ENCODE measurements at places on chromosomes 6 and 20.

GRCh38 chr6:113854531-113855499 lies 2.3 kb upstream of the MARCKS start:
- no peak for DNase-seq

DNA sequence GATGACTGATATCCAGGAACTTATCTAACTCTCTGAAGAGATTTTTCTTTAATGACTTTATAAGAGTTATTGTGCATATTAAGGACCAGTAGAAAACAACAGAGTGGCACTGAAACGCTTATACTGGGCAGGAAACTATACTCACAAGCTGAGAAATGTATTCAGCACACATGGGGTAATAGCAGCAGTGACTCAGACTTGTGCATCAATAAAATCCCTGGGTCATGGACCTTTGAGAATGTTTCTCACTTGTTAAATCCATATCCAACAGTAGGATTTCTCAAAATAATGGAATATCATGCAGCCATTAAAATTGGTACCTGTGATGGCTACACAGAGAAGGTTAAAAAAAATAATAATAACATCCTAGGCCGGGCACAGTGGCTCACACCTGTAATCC lies 219.5 kb downstream of the BTBD9 start:
- no peak for DNase-seq

DNA sequence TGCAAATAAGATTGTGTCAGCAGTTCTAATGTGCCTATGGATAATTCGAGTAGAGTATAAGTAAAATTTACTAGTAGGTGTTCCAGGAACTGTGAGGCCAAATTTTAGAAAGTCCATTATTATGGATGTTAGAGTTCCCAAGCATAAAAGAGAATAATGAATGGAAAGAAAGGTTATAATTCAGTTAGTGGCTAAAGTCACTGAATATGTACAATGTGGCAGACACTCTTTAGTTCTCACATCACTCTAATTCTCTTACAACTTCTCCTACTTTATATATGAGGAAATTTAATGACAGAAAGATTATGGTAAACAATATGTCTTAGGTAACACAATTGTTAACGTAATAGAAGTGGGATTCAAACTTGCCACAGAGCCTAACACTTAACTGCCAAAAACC lies 75.3 kb downstream of the EYS start:
- DNase-seq = no peak

DNA sequence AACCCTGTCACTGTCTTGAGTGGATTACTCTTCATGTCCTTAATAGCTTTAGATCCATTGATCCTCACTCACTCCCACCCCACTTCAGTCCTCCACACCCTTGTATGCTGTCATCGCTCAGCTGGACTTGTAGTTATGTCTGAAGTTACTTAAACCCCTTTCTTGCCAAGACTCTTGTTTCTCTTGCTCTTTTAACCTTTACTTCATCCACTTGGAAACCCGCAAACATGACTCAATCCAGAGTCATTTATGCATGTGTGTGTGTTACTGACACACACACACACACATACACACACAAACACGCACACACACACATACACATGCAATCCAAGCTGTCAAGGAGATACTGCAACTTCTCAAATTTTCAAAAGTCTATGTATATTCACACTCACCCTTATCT lies 341.8 kb downstream of the SYNE1 start:
- DNase-seq = no peak

DNA sequence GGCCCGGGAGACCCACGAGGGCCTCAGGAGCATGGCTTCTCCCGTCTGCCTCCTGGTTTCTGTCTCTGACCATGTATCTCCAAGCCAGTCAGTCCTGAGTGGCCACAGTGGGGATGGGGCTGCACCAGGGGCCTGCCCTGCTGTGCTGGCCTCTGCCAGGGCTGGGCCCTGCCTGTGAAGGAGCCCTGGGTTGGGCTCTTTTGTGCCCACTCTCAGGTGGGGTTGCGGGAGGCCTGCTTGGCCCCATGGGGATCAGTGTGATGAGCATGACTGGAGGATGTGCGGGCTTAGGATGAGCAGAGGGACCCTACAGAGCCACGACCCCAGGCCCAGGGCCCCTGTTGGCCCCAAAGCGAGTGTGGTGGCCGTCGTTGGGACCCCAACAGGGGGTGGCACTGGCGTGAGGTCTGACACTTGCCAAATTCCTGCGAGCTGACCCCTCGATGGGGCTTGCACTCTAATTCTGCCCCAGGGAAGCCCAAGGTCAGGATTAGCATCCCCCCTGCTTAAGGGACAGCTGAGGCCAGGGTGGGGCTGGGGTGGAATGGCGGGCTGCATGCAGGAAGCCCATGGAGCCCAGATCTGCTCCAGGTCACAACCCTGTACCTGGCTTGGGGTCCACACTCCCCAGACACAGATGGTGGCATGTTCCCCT lies 90.0 kb upstream of the BHLHE23 start:
- DNase-seq = peak; percentile 8

GRCh38 chr20:53774461-53775203 lies 181.0 kb upstream of the ZNF217 start:
- DNase-seq = no peak

DNA sequence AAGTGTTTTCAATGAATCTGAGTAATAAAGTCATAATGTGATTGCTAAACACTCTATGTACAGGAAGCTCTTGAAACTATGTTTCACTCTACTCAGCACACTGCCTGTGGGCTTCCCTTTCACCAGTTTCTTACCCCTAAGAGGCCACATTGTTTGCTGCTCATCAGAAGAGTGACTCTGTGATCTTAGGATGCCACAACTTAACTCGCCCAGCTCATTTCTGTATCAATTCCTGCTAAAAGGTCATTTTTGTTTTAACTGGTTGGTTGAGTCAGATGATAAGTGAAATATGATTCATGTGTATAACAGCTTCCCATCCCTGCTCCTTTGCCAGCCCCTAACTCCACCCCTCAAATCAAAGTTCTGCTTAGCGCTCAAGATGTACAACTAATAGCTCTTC lies 9.8 kb upstream of the NDUFAF4 start:
- peak; percentile 42 for DNase-seq

- DNase-seq = no peak
Observed at GRCh38 chr6:56787209-56787608, 144.5 kb upstream of the DST start.

GRCh38 chr20:10374036-10374435 lies 60.0 kb downstream of the MKKS start:
- no peak for DNase-seq

All from activated naive CD4-positive, alpha-beta T cell treated with anti-CD3 and anti-CD28 coated beads, Interleukin-2, amount 50 U/mL, for 16 hours (primary cell).